NCI-H526 (cell line): ENCODE measurements at places on chromosomes 5 and 9.

- peak; percentile 90 for DNase-seq
Observed at GRCh38 chr9:36728651-36729520, 156.2 kb downstream of the MELK start.

- no peak for DNase-seq
Observed at GRCh38 chr5:78550891-78551290, 97.7 kb downstream of the LHFPL2 start.

GRCh38 chr5:42531611-42532010 is 108.4 kb downstream of the GHR start:
- DNase-seq: no peak

- DNase-seq: no peak
Observed at GRCh38 chr9:124412228-124412575, 3.0 kb downstream of the PSMB7 start.

DNA sequence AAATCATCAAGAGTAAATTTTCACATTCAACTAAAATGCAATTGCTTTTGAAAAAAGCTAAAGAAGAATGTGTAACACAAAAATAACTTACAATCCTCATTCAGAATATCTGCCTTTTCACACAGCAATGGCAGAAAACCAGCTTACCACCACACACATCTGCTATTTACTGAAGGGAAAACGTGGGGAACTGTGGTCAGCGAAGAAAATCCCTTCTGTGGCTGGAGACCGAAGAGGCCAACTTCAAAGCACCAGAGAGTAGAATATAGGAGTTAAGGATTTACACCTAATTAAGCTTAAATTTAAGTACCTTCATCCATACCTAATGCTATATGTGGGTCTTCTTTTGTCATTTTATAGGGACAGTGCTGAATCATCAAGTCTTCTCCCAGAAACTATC is 339.6 kb downstream of the DEPDC1B start:
- no peak for DNase-seq

- no peak for DNase-seq
Observed at GRCh38 chr9:136690806-136691261, 3.6 kb upstream of the AGPAT2 start.

GRCh38 chr5:113293068-113293974 is 141.5 kb downstream of the TSSK1B start:
- no peak for DNase-seq

DNA sequence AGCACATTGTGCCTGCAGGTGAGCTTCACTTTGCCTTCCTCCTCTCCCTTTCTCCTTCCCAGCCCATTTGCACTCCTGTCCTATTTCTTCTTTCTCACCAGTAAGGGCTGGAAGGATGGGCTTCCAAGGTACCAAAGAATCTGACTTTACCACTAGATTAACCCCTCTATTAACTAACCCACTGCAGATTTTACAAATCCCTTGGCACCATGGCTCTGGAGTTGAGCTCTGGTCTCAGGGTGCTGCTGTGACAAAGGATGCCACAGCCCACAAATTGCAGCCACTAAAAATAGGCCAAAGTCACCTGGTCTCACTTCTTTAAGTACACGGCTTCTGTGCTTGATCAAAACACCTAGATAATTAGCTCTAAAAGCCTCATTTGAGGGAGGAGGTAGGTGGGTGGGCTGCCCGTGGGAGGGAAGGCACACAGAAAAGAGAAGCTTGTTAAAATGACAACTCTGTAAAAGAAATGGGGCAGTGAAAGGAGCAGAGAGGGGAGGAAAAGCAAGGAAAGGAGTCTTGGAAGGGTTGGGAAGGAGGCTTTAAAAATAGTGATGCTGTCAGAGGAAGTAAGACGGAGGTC is 327.4 kb downstream of the DRD1 start:
- DNase-seq: no peak

DNA sequence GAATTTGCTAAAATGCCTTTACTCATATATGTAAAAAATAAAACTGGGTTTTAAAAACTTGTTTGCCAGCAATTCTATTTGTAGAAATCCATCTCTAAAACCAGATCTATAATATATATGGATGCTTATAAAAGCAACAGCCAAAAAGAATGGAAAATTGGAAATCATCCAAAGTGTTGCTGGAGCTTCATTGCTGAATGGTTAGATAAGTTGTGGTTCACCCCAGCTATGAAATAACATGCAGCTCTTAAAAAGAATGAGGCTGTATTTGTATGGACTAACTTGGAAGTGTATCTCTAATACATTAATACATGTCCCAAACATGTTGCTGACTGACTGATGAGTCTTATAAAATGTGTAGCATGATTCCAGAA is 76.2 kb downstream of the STK10 start:
- no peak for DNase-seq

DNA sequence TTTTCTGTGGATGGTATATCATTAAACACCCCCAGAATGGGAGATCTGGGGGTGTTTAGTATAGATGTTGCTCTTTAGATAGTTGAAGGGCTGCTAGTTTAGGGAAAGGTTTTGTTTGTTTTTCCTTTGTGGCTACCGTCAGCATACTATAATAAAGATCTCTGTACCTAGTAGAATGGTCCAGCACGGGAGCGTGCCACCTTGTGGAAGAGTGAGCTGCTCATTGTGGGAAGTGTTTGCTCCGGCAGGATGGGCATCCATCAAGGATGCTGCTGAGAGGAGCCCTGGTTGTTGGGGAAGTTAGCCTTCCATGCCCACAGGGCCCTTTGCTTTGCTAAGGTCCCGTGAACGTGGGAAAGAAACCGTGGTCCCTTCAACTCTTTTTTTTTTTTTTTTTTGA is 113.1 kb downstream of the LIFR start:
- DNase-seq: peak; percentile 44

DNA sequence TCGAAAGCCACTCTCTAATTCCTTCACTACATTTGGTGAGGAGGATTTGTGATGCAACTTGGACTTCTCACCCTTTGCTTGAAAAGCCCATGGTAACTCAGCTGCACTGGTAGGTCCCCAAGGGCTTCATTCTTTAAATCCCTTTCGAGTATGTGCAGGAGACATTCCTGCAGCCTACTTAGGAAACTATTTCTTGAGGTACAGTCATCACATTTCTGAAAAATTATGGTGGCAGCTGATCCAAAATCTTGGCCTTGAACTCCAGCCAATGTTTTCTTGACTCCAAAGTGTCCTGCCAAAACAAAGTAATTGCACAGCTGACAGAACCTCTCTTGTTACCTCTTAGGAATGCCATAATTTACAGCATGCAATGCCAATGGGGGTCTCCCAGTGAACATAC is 99.7 kb downstream of the NPR3 start:
- DNase-seq: no peak

DNA sequence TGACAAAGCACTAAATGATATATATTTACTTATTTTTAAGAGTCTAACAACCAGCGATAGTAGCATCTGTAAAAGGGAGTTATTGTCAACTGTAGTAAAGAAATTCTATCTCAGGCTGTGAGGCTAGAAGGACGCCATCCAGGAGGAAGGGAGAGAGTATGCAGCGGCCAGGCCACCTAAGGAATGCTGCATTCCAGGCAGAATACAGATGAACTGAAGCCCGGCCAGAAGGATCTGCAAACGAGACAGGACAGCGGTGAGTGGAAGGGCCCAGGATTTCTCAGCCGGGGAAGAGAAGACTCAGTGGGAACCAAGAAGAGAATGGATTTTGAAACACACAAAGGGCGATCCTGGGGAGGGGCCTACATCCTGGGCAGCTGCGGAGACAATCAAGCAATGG is 7.4 kb downstream of the RETREG1 start:
- no peak for DNase-seq

DNA sequence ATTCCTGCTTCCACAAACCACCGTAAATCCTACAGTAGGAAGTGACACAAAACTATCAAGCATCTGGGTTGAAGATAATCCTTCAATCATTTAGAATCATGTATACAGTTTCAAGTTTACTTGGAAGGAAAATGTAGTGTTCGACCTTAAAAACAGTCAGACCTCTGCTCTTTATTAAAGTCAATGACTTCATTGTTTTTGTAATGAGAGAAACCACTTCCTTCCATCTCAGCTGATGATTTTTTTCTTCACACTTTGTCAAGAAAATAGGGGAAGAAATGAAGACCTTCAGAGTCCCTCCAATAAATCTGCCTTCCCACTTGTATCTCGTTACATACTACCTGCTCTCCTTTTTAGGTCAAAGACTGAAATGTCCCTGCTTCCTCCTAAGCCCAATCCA is 30.1 kb downstream of the TUSC1 start:
- no peak for DNase-seq

- no peak for DNase-seq
Observed at GRCh38 chr5:58275516-58275915, 184.4 kb downstream of the PLK2 start.

- DNase-seq: no peak
Observed at GRCh38 chr5:96977228-96977627, 41.3 kb downstream of the LNPEP start.

DNA sequence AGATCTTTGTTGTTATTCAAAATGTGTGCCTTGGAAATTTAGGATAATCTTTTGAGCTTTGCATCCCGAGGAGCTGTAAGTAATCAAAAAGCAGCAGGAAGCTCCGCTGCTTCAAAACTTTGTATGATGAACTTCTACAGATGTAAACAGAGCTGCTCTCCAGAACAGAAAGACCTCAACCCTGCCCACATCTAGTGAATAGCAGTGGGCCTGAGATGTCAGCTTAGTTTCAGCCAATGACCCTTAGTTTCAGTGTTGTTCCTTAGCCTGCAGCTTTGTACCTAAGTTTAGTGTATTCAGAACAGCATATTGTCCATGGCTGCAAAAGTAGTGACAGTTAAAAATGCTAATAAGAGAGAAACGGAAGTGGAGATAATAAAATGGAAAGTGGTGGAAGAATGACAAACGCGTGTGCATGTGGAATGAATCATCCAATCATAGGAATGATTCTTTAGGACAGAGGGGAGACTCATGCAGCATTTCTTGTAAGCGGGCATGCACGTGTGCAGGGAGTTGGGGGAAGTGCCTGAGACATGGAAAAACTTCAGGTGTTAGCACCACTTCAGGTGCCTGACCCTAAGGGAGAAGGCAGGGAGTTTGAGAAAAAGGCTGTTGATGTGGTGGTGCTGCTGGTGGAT is 24.9 kb downstream of the SNX24 start:
- no peak for DNase-seq

DNA sequence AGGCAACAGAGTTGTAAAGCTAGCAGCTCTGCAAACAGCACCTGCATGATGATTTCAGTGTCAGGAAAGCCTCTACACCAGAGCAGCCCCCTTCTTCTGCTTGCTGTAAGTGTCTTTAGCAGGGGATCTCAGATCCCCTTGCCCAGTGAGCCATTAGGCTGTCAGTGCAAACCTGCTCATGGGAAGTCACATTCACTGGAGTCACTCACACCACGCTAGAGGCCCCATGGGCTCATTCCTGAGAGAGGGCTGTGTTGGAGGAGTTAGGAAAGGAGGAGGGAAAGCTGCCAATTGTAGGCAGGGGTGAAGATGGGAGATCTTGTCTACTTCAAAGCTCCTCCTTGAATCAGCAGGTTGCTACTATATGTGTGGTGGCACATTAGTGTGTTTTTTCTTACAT is 275.2 kb downstream of the SMARCA2 start:
- no peak for DNase-seq

- peak; percentile 84 for DNase-seq
Observed at GRCh38 chr9:112750016-112750763, at the start of gene SNX30. TSS of gene SNX30 (plus strand) at chr9:112750760. CDS start at chr9:112751002, 242 bp downstream.

- DNase-seq: no peak
Observed at GRCh38 chr5:151465476-151465875, 18.1 kb downstream of the SLC36A1 start.

GRCh38 chr5:54615381-54615780 is 97.8 kb downstream of the SNX18 start:
- DNase-seq: no peak
